ENCODE measurements at places on chromosomes 5 and 9.

DNA sequence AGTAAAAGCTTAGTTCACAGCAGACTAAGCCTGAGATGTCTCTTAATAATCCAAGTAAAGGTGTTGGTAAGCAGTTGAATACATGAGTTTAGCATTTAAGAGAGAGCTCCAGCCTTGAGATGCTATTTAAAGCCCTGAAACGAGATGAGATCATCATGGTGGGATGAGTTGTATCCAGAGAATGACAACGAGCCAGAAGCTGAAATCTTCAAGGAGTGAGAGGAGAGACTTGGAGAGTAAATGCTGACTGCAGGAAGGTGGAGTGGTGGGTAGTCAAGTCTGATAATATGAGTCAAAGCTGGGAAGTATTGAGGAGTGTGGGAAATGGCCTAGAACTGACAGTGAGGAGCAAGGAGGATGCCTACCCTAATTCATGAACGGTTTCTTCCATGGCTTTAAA is 53.7 kb downstream of the PLAC8L1 start:
- DNase-seq: no peak

DNA sequence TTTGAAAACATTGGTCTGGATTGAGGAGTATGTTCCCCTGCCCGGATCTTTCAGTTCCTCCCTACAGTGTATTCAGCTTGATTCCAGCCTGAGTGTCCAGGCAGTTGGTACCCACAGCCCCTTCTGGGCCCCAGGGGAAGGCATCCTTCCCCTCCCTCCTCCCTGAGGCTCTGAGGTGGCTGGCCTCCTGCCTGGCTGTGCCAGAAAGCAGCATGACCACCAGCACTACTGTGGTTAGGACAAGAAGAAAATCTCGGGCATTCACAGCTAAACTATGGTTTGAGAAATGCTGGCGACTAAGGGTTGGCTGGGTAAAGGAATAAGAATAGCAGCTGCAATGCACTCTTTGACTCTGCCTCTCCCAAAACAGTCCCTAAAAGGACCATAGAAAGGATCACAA is 84.6 kb upstream of the LIFR start:
- DNase-seq: no peak

DNA sequence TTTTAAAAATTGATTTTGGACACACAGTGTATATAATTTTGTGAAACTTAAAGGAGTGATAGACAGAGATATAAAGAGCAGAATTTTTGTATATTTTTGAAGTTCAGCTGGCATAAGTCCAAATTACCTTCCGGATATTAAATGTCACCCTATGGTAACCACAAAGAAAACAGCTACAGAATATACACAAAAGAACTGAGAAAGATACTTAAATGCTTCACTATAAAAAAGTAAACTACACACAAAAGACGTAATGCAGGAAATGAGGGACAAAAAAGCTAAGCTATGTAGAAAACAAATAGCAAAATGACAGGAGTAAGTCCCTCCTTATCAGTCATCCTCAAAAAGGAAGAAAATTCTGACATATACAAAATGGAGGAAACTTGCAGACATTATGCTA is 29.4 kb downstream of the HACD4 start:
- no peak for DNase-seq

- no peak for DNase-seq
These were observed 22.6 kb upstream of the BRINP1 start for GRCh38 chr9:119391878-119392277.

DNA sequence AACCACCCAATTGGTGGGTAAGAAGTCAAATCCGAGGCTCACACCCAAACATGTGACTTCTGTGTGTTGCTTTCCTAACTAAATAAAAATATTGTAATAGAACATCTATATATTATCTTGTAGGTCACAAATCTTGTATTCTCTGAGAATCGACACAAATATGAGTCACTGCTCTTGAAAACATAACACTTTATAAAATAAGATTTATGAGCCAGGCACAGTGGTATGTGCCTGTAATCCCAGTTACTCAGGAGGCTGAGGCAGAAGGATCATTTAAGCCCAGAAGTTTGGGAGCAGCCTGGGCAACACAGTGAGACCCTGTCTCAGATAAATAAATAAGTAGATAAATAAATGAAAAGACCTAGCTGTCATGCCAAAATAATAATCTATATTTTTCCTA is 624.1 kb downstream of the ANXA1 start:
- DNase-seq: no peak

GRCh38 chr5:84370176-84370575 is 14.5 kb downstream of the EDIL3 start:
- no peak for DNase-seq

DNA sequence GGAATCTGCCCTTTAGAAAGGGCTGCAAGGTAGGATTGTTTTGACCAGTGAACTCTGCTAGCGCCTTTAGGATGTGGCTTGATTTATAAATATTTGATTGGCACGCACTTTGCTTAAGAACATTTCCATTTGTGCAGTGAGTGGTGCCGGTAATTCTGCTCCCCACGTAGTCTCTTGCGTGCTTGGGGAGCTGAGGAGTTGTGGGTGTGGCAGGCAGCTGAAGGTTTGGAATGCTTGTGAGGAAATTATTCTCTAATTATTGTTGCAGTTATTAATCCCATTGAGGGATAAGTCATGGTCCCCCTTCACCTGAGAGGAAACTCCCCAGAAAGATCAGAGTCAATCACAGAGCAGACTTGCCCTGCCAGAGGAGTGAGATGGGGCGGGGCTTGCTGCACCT is 76.7 kb downstream of the FGF1 start:
- DNase-seq: no peak

GRCh38 chr5:11853796-11854195 is 50.5 kb downstream of the CTNND2 start:
- no peak for DNase-seq

- DNase-seq: no peak
These were observed 33.1 kb downstream of the SCGB3A1 start for GRCh38 chr5:180558232-180558631.

DNA sequence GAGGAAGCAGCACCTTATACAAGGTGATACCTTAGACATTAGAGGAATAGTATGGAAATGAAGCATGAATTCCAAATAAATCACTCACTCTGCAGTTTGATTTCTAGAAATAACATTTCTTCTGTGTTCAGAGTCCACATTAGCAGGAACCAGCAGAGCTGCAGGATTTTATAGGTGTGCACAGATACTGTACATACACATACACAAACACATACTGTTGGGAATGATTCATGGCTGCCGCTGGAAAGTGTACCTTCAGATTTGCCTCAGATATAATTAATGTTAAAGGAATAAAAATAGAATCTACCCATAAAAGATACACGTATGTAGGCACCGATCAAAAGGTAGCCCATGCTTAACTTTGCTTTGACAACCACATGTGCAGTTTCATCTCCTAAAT is 578.1 kb downstream of the CSNK1G3 start:
- no peak for DNase-seq

GRCh38 chr5:133977858-133978257 is 9.4 kb upstream of the C5orf15 start:
- DNase-seq: no peak

DNA sequence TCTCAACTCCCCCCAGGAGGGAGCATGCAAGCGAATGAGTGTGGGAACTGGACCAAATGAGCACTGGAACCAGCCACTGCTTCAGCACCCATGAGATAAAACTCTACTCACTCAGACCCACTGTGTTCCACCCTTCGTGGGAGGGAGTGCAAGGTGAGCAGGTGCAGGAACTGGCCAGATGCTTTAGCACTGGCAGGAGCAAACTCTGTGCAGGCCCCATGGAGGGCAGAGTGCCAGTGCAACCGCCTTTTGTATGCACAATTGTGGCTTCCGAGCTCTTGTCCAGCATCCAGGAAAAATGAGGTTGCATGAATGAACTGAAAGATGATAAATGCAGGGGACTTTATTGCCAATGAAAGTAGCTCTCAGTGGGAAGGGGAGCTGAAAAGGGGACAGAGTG is 67.4 kb upstream of the CCDC112 start:
- DNase-seq: no peak

All from stimulated activated CD8-positive, alpha-beta memory T cell treated with anti-CD3 and anti-CD28 coated beads, Interleukin-2, amount 100 ng/mL, for 1 hour (primary cell).